Stimulated activated CD8-positive, alpha-beta memory T cell treated with anti-CD3 and anti-CD28 coated beads, Interleukin-15, amount 100 ng/mL, for 1 hour (primary cell): ENCODE measurements at places on chromosomes 16 and 17.

GRCh38 chr16:14562691-14563491 lies 67.2 kb downstream of the PARN start:
- DNase-seq = no peak

DNA sequence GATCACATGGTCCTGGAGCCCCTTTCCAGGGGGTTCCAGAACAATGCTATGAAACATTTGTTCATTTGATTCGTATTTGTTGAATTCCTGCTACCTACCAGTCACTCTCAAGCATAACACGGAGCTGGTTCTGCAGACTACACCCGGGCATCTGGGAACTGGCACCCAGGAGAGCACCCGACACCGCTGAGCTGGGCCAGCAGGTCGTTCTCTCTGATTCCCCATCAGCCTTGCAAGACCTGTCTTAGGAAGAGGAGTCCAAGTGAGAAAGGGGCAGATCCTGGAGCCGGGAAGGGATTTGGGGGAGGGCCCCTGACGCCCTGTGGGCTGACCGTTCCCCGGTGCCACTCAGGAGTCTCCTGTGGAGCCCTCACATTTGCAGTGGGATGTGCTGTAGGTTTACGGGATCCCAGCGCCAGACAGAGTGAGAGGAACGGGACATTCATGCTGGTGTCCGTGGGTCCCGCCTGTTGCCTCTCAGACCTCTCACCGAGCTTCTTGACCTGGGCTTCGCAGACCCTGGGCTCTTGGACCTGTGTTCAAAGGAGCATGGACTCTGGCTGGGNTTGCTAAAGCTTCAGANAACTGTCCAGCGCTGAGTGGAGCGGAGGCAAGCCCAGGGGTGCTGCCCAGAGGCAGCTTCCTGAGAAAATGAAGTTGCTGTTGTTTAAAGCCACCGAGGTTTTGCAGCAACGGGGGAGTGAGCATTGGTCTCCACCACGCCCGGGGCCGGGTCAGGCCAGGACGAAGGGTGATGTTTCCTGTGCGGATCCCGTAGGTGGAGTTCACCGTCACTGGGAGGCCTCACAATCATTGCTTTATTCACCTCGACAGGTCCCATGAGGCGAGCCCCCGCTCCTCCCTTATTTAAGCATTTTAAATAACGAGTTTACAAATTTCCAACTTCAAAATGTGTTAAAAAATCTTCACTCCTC lies 49.2 kb downstream of the METRNL start:
- no peak for DNase-seq

DNA sequence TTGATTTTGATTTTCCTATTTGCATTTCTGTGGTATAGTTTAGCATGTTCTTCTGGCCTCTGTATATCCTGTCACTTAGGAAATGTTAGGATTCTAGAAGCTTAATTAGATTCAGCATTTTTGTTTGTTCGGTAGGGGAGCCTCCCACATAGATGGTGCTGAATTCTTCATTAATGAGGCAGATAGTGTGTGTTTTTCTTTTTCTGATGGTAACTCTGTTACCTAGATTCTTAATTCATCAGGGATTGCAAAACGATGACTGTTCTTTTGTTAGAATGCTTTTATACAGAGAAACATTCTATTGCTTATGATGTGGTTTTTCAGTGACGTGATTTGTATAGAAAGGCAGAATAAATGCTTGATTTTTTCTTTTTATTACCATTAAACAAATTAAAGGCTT lies 19.0 kb downstream of the BANP start:
- no peak for DNase-seq

DNA sequence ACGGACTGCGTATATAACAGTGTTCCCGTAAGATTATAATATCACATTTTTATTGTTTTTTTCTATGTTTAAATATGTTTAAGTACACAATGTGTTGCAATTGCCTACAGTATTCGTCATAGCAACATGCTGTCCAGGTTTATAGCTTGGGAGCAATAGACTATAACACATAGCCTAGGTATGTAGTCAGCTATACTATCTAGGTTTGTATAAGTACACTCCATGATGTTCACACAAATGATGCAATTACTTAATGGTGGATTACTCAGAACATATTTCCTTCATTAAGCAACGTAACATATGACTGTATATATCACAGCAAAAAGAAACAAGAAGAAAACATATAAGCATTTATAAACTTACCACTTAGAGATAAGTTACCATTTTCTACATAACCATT lies 160.0 kb downstream of the CBLN1 start:
- no peak for DNase-seq

GRCh38 chr17:63932721-63933120 lies 590 bp upstream of the CD79B start:
- DNase-seq = no peak

DNA sequence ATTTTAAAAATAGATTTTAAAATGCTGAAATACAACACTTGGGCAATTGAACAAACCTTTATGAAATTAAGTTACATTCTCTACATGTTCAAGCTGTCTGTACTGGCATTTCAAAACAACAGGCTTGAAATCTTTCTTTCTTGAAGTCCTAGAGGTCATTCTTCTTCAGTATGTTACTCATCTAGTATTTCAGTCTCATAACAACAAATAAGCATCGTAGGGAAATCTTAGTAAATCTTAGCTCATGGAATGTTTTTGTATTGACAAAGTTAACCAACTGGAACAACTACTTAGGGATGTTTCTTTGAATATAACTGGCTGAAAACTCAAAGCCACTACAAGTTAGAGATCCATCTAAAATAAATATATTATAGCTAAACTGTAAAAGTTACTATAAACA lies 96.6 kb downstream of the KIF2B start:
- DNase-seq = no peak

- DNase-seq = no peak
These were observed 17.2 kb downstream of the NUDT7 start for GRCh38 chr16:77739559-77739892.

DNA sequence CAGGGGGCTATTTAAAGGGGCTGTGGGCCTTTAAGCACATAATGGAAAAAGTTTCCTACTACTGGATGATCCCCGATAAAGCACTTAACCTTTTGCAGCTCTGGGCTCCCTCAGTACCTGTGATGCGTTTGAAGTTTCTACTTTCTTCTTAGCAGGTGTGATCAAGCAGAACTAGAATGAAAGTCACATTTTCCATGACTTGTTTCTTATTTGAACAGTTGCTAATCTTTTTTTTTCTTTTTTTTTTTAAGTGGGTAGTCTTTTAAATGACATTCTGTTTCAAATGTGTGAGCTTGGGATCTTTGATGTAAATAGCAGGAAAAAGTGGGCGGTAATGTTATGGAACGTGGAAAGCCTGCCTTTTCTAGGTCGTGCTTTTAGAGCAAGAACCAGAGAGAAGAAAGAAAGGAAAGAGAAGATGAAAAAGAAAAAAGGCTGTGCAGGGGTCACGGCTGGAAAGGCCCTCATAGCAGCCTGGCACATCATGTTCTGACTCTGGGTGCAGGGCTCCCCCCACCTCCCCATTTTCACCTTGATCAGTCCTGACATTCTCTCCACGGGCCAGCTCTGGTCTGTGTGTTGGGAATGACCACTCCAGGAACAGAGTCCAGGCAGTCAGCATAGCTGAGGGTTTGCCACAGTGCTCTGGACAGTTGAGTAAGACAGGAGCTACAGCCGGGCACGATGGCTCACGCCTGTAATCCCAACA lies 150.6 kb downstream of the CLEC16A start:
- no peak for DNase-seq

DNA sequence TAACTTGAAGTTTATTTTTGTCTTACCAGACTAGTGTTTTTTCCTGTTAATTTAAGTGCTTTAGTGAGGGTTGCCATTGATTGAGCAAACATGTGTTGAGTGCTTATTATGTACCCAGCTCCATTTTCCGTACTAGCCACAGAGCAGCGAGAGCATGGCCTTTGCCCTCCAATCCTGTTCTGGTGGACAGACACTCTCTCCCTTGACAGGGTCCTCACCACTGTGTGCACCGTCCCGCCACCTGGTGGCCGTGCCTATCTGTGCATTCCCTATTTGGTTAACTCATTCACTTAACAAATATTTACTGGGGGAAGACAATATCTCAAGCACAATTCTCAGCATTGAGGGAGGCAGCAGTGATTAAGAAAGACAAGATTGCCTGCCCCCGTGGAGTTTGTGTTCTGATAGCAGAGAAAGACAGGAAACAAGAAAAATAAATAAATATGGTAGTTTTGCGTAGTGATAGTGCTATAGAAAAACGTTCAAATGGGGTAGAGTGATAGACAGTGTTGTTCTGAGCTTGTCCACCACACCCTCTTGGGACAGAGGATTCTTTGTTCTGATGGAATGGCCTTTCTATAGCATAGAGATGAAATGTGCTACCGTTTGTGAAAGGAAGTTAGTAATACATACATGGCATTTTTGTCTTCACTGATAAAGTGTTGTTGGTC lies 13.0 kb downstream of the CDH13 start:
- peak; percentile 35 for DNase-seq

GRCh38 chr17:4514779-4515178 lies 16.1 kb downstream of the SPNS2 start:
- DNase-seq = no peak

GRCh38 chr17:8941520-8941919 lies 24.0 kb downstream of the PIK3R5 start:
- DNase-seq = no peak

- DNase-seq = no peak
These were observed 85.7 kb upstream of the XYLT1 start for GRCh38 chr16:17556276-17557052.

DNA sequence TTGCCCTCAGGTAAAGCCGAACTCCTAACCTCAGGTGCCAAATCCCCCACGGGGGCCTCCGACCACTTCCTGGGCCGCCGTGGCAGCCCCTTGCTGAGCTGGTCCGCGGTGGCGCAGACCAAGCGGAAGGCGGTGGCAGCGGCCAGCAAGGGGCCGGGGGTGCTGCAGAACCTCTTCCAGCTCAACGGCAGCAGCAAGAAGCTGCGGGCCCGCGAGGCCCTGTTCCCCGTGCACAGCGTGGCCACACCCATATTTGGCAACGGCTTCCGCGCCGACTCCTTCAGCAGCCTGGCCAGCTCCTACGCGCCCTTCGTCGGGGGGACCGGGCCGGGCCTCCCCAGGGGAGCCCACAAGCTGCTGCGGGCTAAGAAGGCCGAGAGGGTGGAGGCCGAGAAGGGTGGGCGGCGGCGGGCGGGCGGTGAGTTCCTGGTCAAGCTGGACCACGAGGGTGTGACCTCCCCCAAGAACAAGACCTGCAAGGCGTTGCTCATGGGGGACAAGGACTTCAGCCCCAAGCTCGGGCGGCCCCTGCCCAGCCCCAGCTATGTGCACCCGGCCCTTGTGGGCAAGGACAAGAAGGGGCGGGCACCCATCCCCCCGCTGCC lies 51.6 kb downstream of the ACTG1 start:
- DNase-seq = no peak

DNA sequence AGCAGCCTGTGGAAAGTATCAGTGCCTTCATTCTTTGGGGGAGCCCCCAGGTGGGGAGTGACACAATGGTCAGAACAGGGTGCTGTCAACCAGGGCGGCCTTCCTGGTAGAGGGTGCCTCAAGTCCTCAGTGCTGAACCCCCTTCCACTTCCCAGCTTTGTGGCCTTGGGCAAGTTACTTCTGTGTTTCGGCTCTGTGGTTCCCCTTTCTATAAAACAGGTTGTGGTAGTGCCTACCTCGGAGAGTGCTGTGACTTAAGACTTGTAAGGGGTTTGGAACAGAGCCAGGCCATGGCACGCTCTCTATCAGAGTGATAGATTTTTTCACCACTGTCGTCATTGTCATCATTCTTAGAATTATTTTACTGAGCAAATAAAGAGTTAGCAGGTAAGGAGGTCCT lies 141.1 kb downstream of the CCDC182 start:
- peak; percentile 48 for DNase-seq

DNA sequence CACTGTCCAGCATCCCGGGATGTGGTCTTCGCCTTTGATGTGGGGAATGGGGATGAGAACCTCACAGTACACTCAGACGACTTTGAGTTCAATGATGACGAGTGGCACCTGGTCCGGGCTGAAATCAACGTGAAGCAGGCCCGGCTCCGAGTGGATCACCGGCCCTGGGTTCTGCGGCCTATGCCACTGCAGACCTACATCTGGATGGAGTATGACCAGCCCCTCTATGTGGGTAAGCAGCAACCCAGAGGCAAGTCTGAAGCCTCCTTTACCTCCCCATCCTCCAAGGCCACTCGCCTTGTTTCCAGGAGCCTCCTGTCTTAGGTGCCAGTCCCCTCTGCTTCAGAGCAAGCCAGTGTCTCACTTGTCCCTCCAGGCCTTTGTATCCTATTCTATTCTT lies 10.2 kb downstream of the CNTNAP1 start:
- DNase-seq = no peak

GRCh38 chr17:73163043-73163442 lies 1.8 kb upstream of the SSTR2 start:
- DNase-seq = no peak

GRCh38 chr16:56684256-56684925 lies 2.1 kb downstream of the MT1X start:
- DNase-seq = no peak

GRCh38 chr16:2912330-2913199 lies 834 bp downstream of the FLYWCH1 start:
- DNase-seq = no peak
